Dermis blood vessel endothelial cell (primary cell): ENCODE measurements at places on chromosomes 11 and 22. TPM values are rescaled to one million over a fixed set of nuclear protein-coding genes. Genes with fewer than 3 reads are reported as not detected.

GRCh38 chr22:33393432-33393831, 335.3 kb upstream of the SYN3 start:
- DNase-seq: no peak

DNA sequence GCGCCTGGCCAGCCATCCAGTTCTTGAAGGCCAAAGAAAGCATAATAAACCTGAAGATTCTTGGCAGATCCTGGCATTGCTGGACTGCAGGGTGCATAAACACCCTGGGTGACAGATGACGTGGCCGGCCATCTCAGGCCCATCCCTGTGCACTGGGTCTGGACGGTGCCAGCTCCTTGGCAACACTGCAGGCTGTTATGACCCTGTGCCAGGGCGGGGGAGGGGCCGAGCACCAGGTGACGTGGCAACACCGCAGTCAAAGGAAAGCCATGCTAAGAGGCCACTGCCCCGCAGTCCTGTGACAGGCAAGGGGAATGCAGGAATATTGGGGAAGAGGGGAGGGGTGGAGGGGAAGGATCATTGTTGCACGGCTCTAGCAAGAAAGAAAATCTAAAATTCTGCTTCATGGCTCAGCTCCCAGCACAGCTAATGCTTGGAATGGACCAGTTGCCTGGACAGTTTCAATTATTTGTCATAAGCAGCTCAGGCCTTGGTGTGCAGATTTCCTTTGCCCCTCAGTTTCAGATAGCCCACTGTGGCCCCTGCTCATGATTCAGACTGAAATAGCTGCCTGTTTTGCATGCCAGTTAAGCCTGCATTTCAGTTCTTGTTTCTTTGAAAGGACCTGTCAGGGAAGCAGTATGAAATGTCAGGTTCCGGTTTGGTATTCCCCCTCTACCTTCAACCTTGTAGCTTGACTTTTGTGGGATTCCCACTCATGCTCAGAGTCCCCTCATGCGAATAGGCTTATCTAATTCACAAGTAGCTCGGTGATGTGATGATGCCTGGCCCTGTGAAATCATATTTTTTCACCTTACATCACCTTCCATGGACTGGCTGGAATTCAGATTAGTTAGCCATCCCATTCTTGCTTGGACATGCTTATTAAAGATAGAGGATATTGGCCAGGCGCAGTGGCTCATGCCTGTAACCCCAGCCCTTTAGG, 29.7 kb upstream of the DDX6 start:
- DNase-seq: no peak

Gene UBQLN3
- not detected in 2 replicates for total RNA-seq

Gene ARHGAP42
- 6.0 and 13.4 TPM in 2 replicates for total RNA-seq

Gene SYT7
- 0.51 and 3.0 TPM in 2 replicates for total RNA-seq

Gene C1QTNF5
- total RNA-seq: 60.2 and 127 TPM in 2 replicates

Gene CHST1
- total RNA-seq: 15.7 and 23.1 TPM in 2 replicates

DNA sequence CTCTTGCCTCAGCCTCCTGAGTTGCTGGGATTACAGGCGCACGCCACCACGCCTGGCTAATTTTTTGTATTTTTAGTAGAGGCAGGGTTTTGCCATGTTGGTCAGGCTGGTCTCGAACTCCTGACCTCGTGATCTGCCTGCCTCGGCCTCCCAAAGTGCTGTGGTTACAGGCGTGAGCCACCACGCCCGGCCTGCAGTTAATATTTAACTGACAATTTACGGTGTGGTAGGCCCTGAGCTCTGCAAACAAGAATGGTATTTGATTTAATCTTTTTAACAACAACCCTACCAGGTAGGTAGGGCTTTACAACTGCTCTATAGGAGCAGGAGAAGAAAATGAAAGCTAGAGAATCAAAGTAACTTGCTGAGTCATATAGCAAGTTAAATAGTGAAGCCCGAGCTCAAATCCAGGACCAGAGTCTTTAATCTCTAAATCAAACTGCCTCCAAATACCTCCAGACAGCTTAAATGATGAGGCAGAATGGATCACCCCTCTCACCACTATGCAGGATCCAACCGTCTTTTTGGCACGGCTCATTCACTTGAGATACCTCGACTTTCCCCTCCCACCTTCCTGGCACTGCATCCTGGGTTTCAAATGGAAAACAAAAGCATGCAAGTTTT, 9.4 kb downstream of the UEVLD start:
- no peak for DNase-seq

Gene RAG2
- not detected in 2 replicates for total RNA-seq

DNA sequence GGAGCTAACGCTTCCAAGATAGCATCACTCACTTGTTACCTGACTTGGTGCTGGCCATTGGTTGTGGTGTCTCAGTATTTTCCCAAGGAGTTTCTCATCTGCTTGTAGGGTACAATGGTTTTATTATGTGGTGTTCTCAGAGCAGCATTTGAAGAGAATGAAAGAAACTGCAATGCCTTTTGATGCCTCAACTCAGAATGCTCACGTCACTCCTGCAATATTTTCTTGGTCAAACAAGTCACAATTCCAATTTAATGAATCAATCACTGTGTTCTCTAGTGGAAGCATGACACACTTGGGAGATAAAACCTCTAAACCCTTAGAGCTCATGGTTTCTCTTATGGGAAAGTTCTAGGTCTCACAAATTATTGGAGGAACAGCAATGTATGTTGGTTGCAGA, 2.0 kb upstream of the OR5D14 start:
- DNase-seq: no peak

DNA sequence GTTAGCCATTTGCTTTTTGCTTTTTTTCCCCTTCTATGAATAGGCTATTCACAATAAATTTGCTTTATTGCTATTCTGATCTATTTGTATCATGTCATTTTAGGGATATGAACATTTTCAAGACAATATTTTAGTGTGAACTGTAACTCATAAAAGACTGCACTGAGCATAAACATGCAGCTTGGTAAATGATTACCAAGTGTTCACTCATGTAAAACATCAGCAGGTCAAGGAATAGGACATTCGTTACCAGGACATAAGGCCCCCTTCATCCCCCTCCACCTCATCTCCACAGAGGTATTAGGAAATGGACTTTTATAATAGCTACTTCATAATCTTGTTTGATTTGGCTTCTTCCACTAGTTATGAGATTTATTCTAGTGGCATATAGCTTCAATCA, 12.4 kb downstream of the NLRP14 start:
- no peak for DNase-seq

Gene KRTAP5-7
- total RNA-seq: not detected in 2 replicates

GRCh38 chr11:74755395-74755995, 6.8 kb downstream of the RNF169 start:
- peak; percentile 56 for DNase-seq

Gene CHRM1
- not detected in 2 replicates for total RNA-seq

GRCh38 chr11:72860592-72860991, 46.4 kb downstream of the ATG16L2 start:
- no peak for DNase-seq

Gene SULT4A1
- total RNA-seq: 0.05 TPM in 1 of 2 replicates, not detected in the other

GRCh38 chr11:114134870-114135269, 75.4 kb downstream of the ZBTB16 start:
- peak; percentile 34 for DNase-seq

GRCh38 chr11:61091373-61092279, 10.7 kb upstream of the CD5 start:
- DNase-seq: no peak

DNA sequence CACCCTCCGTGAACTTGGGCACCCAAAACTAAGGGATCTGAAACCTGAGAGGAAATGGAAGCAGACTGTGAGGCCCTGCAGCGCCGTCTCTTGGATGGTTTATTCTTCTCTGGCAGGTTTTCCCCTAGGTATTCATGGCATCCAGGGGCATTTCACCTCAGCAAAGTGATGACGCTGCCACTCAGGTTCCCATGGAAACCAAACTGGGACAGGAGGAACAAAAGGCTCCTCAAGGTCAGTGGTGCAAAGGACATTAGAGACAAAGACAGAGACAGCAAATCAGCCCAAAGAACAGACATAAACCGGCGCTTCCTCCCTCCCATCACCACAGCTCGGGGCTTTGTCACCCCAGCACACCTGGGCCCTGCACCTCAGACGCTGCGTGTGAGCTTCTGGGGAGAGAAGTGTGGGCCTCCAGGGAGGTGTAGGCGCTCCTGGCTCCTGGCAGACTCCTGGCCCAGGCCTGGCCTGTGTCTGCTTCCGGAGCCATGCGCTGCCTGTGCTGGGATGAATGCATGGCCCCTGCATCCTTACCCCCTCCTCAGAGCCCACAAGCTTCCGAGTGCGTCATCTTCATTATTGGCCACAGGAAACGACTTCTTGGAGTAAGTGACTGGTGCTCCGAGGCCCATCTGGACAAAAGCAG, 5.9 kb downstream of the TP53AIP1 start:
- peak; percentile 41 for DNase-seq

DNA sequence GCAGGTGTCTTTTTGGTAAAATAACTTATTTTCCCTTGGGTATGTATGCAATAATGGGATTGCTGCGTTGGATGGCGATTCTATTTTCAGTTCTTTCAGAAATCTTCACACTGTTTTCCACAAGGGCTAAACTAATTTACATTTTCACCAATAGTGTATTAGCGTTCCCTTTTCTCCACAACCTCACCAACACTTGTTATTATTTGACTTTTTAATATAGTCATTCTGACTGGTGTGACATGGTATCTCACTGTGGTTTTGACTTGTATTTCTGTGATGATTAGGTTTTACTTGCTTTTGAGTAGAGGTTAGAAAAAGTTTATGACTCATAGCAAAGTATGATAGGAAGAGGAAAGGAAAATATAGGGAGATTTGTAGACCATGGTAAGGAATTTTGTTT, 92.3 kb downstream of the DLG2 start:
- DNase-seq: no peak

Gene DRD2
- total RNA-seq: not detected in 2 replicates

DNA sequence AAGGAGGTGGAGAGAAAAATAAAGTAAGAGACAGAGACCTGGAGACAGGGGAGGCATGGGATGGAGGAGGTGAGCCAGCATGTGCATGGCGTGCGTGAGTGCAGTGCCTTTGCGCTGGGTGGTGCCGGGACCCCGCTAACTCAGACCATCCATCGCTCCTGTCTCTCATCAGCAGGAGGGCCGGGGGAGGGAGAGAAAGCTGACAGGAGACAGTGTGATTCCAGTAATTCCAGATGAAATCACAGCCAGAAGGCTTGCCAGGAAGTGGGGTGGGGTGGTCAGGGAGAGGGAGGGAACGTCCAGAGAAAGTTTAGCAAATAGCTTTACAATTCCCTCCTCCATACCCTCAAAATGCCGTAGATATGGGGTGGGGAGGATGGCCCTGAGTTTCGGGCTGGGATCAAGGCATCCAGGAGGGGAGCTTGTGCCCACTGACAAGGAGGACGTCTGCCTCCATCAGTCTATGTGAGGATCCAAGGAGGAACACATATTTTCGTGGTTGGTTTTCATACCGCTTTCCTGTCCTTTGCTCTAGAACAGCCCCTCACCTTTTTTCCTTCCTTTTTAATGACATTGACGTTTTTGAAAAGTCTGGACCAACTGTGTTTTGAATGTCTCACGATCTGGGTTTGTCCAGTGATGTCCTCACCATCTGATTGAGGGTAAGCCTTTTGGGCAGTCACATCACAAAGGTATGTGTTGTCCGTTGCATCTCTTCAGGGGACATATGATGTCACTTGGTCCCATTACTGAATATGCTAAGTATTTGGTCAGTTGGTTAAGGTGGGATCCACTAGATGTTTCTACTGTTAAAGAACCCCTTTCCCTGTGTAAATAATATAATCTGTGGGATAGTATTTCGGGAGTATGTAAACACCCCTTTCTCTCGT, 567.3 kb downstream of the MIAT start:
- no peak for DNase-seq

Gene FLRT1
- total RNA-seq: not detected in 2 replicates

- DNase-seq: no peak
Measured at GRCh38 chr11:2577031-2577990, 122.5 kb downstream of the KCNQ1OT1 start.

DNA sequence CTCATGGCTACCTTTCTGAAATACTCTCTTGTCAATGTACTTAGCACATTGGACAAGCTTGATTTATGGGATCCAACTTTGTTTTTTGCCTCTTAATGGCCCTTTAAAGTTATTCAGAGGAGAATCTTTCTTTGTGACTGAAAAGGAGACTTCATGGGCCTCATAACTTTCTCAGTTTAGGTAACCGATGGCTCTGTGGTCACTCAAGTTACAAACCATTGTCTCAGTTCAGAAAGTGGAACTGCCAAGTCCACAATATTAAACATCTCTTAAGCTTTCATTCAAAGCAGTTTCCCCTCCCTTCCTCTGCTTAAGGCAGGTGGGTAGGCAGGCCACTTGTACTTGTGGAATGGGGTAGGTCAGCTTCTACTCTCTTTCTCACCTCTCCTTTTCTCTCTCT, 12.3 kb upstream of the ARL14EP start:
- no peak for DNase-seq

Gene AGBL2
- total RNA-seq: 0.17 and 0.23 TPM in 2 replicates

GRCh38 chr11:30424321-30424720, 101.4 kb downstream of the ARL14EP start:
- no peak for DNase-seq

DNA sequence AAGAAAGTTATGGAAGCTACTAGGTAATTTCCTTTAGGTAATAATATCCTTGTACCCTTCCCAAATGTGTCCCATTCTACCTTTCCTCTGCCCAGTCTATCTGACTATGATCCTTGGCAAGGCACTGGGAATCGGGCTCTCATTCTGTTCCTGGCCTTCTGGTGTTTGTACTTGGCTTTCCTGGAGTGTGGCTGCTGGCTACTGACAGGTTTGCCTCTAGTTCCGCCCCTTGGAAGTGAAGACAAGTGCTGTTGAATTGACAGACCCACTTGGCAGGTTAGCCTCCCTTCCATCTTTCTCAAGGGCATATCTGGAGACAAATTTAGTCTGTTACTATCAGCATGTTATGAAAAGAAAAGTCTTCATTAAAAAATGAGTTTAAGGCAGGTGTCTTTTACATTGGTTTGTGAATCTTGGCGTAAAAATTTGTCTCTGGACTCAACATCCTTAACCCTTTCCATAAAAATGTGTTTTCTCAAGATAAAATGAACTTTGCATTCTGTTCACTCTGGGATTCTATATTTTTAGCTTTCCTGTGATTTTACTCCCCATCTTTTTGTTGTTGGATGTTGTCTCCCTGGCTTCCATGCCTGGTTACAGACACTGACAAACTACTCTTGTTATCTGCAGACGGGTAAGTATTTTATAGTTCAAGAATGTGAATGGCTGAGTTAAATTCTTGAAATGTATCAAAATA, 287.4 kb upstream of the PDGFD start:
- DNase-seq: no peak
